ENCODE measurements at places on chromosomes 5 and 9.

DNA sequence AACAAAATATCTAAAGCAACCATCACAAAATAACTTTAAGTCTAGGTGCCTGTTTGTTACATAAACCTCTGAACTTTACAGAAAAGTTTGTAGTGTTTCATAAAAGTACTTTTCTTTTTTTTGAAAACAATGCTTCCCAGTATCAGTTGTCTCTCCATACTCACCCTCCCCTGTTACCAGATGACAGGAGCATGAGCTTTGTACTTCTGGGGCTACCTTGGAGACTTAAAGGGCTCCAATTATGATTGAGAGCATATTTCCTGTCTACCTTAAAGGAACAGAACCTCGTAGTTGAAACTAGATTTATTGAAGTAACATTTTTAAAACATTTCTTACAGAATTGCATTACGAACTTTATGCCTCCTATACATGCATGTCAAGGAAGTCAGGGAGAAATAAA, 55.4 kb upstream of the PPP1R2B start:
- no peak for DNase-seq

- no peak for DNase-seq
Observed at GRCh38 chr5:14497311-14497710, 84.3 kb upstream of the OTULINL start.

GRCh38 chr5:134964359-134965270, 3.1 kb upstream of the CATSPER3 start:
- no peak for DNase-seq

GRCh38 chr5:82376307-82376706, 98.2 kb upstream of the RPS23 start:
- DNase-seq, result no peak

DNA sequence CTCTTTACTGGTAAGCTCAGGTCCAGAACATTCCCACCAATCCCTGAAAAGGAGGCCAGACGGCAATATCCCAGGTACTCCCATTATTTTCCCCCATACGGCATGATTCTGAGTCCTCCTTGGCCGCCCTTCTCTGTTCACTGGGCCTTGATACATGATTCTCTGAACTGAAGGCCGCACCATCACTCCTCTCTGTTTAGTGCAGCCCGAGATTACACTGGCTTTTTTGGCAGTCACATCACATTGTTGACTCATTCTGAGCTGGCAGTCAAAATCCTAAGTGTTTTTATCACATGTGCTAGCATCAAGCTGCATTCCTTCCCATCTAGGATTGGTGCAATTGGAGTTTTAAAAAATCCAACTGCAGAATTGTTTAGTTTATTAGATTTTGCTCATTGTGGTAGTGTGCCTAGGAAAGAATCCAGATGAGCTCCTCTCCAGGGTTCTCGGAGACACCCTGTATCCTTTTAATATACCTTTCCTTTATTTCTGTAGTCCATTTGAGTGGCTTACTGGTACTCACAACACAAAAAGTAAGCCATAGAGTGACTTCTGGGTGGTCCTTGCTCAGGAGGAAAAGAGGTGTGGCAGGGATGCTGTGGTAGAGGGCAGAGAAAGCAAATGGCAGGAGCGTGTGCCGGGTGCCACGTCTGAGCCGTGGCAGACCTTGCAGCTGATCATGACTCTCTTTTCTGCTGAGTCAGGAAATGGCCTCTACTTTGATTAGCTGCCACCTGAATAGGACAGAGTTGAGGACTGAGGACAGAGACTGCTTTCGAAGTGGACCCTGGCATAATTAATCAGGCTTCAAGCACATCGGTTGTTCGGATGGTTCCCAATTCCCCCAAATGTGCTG, 121.1 kb upstream of the IL12B start:
- DNase-seq, result peak; percentile 60

GRCh38 chr5:61280205-61280604, 51.9 kb upstream of the ZSWIM6 start:
- DNase-seq, result no peak

- peak; percentile 62 for DNase-seq
Observed at GRCh38 chr5:158166424-158166823, 307.5 kb upstream of the CLINT1 start.

DNA sequence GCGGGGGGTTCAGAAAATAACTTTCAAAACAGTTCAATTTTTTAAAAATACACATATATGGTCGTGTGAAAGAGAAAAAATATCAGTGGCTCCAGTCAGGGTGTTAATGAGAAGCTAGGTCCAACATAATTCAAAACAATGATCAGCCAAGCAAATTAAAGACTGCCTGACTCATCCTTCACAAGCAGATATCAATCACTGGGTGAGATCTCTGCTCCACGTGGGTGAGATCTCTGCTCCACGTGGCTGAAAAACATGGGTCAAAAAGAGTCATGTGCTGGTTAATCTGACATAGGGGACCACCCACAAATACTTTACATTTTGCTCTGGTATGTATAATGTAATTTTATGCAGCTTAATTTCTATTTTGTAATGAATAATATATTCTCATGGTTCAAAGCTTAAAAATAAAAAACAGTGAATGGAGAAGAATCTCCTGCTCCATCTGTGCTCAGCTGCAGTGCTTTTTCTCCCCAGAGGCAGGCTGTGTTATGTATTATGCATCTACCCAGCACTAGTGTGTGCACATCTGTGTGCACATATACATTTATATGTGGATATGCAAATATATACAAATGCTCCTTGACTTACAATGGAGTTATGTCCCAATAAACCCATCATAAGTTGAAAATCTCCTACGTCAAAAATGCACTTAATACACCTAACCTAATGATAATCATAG, 93.1 kb upstream of the S1PR3 start:
- no peak for DNase-seq

GRCh38 chr5:178640331-178641045, 13.6 kb upstream of the CLK4 start:
- DNase-seq, result no peak

DNA sequence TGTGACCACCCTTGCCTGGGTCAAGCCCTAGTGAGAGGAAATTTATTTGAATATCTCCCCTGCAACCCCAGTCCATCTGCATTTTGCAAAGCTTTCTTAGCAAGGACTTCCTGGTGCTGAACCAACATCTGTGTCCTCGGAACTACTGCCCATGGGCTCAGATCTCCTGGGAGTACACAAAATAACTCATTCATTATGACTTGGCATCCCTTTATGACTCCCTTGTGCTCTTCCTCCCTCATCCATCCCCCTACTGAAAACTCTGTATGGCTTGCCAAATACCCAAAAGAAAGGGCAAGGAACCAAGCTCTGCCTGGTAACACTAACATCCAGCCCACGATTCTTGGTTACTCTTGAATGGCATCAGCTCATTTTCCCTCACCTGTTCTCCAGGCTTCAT, 368.5 kb downstream of the NTRK2 start:
- no peak for DNase-seq

- no peak for DNase-seq
Observed at GRCh38 chr9:133635533-133636531, at the start of gene DBH. DBH (plus strand) TSS chr9:133636363; CDS start chr9:133636372, 9 bp downstream.

DNA sequence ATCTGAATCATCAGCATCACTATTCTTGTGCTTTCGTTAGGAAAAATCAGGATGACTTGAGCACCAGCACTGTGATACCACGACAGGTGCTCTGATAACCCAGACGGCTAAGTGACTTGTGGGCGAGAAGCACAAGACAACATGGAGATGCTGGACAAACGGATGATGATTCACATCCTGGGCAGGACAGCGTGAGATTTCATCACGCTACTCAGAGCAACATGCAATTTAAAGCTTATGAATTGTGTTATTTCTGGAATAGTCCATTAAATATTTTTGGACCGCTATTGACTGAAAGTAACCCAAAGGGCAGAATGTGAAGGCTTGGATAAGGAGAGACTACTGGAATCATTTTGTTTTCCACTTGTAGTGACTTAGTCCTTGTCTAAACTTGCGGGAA, 114.8 kb upstream of the DAPK1 start:
- DNase-seq, result no peak

DNA sequence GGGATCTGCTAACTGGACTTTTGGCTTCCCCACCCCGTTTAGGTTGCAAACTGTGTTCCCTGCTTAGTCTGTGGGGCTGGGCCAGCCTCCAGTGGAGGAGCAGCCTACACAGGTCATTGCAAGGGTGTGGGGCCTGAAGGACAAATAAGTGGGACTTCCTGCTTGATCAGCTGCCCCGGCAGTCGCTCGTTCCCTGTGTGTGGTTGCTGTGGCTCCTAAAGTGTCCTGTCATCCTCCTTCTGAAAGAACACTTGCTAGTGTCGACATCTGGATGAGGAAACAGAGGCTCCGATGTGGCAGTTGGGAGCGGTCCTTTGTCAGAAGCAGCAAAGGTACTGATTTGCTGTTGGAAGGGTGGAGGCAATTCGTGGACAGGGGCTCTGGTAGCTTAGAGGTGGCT, 88.9 kb upstream of the TBCA start:
- DNase-seq, result no peak

DNA sequence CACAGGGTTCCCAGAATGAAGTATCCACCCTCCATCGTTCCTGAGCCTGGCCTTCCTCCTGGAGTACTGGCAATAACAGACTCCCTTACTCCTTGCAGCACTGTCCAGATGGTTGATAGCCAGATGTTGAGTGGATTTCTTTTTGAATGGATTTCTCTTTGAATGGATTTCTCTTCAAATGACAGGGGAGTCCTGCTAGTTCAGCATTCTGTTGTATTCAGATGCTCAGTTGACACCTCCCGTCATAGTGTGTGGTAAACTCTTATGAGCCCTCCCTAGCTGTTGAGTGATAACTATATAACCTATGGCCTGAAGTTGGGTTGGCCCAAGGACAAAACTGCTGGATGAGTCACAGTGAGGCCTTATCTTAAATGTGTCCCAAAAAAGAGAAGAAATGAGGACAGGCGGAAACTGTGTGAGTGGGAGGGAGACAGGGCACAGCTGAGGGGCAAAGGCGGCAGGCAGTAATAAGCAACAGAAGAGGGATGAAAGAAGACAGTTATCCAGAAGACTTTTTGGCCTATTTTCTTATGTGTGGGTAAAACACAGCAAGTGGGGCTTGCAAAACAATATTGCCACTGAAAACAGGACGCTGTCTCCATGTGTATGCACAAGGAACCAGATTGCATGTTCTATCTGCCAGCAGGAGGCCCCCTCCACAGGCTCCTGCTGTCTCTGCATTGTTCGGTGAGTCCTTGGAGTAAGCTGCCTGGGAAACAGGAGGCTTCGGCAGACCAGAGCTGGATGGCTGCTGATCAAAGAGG, 209.5 kb upstream of the S1PR3 start:
- DNase-seq, result peak; percentile 83

- DNase-seq, result peak; percentile 83
Observed at GRCh38 chr5:442335-443238, at the start of gene EXOC3. EXOC3 (plus strand) TSS chr5:443176; CDS start chr5:446206, 3,030 bp downstream.

- no peak for DNase-seq
Observed at GRCh38 chr5:159181152-159181551, 28.2 kb downstream of the RNF145 start.

DNA sequence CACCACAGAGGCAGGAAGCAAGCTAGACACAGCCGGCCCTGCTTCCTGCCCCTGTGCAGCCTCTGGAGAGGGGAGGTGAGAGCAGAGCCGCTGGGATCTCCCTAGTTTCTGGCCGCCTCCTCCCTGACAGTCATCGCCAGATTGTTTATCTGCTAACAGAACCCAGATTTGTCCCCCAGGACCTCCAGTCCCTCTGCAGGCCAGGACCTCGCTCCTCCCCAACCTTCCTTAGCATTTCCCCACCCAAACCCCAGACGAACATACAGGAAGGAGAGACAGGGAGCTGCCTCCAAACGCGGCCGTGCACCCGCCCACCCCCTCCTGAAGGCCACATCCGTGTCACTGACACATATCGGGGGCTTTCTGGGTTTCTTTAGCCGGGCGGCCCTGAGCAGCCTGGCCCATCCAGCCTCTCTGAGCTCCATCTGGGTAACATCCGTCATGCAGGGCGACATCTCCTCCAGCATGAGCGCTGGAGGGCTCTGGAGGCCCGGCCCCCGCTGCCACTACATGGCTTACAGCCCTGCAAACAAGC, 47.5 kb downstream of the DBH start:
- peak; percentile 79 for DNase-seq

GRCh38 chr9:109812818-109813281, 32.9 kb downstream of the PALM2AKAP2 start:
- DNase-seq, result no peak

DNA sequence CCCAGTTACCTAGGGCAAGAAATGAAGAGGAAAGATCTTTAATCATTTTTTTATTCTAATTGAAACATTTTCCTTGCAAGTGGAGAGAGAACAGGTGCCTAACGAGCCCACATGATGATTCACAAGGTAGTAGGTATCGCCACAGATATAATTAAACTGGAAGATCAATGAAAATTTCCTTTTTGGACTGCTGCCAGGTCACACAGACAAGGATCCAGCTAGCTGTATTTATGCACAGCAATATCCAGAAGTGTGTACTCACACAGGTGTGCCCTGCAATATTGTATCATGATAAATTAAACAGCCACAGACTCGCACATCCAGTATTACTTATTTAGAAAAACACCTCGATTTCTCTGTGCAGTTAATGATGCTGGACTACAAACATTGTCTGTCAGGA, 294.0 kb upstream of the SMARCA2 start:
- DNase-seq, result no peak

- no peak for DNase-seq
Observed at GRCh38 chr9:73357607-73358006, 205.9 kb downstream of the ANXA1 start.

DNA sequence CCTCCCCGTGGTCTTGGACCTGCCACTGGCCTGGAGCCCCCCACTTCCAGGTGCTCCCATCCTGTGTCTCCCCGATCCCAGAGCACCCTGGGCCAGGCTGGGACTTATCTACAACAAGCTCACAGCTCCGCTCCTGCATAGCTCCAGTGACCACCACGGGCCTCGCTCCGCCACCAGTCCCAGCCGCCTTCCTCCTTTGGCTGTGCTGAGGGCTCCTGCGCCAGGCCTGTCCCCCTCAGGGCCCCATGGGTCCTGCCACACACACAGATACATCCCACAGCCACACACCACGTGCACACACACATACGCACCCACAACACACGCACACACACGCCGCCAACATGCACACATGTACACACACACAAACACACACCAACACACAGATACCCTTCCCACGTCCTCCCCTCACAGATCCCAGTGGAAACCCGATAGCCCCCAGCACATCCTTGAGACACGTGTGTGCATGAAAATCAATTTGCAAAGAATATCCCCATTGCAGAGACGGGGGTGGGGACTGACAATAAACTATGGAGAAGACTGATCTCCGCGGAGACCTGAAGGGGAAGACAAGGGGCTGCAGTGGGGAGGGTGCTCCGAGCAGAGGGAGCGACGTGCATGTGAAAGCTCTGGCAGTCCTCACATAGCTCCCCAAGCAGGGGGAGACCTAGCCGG, 18.5 kb upstream of the LAMC3 start:
- DNase-seq, result no peak
